ENCODE measurements at places on chromosomes 1 and 21. TPM values are rescaled to one million over a fixed set of nuclear protein-coding genes. Genes with fewer than 3 reads are reported as not detected.
A peak's percentile ranks its signal among the peaks of the same experiment; 100 is the strongest.

DNA sequence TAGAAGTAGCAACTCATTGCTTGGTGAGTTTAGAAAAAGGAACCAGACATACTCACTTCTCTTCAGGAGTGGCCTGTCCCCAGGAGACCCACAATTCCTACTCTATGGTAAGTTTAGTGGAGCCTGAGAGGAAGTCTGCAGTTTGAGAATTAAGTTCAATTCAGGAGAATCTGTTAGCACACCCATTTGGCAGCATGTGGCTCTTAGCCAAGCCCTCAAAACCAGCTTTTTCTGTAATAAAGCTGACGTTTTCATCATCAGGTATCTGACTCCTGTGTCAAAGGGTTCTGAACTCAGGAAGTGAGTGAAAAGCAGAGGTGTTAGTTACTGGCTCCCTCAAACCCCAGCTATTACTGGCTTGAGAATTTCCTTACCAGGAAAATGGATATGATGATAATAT lies 20.4 kb upstream of the RGS16 start:
- no peak for DNase-seq

Gene COL11A1
- 150 TPM for total RNA-seq

DNA sequence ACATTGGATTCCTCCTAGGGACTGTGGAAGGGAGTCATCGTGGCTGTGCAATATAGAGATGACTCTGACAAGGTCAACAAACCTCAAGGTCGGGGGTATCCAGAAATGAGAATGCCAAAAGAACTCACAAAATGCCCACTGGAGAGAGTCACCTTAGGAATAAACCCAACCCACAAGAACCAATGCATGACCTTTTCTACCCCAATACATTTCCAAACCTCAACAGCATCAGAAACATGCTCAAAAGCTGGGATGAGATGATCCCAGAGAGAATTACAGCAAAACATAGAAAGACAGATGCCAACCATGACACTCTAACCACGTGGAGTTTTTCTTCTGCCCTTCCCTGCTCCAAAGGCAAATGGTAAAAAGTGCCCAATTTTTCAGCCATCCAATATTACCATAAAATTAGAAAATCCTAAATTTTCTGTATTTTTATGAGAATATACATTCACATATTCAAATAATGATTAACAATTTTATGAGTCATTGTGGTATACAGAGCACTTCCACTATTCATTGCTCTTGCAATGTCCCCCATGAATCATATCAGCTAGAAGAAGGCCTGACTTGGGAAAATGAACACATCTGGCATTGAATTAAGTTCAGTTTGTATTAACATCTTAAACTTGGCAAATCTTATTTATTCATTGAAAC lies 88.2 kb upstream of the PALMD start:
- DNase-seq = no peak

GRCh38 chr1:226181996-226182714 lies 4.4 kb downstream of the ACBD3 start:
- peak; percentile 49 for DNase-seq

Gene AADACL4
- total RNA-seq = 0.20 TPM

- DNase-seq = no peak
Observed at GRCh38 chr1:41498391-41498790, 13.9 kb upstream of the EDN2 start.

DNA sequence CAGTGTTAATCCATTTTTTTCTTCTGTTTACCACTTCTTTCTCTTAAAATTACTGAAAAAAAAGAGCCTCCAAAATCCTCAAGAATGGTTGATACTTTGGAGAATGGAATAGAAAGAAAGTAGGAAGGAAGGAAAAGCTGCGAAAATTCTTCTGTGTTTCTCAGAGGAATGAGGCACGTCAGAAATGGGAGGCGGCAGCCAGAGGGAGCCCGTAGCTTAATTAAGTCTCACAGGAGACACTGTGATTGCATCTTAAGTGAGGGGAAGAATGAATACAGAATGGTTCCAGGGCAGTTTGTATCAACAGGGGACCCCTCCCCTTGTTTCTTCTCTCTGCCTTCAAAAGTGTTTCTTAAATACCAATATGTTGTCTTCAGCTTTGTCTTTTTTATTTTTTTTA lies 1099.5 kb downstream of the PLA2G4A start:
- peak; percentile 67 for DNase-seq

DNA sequence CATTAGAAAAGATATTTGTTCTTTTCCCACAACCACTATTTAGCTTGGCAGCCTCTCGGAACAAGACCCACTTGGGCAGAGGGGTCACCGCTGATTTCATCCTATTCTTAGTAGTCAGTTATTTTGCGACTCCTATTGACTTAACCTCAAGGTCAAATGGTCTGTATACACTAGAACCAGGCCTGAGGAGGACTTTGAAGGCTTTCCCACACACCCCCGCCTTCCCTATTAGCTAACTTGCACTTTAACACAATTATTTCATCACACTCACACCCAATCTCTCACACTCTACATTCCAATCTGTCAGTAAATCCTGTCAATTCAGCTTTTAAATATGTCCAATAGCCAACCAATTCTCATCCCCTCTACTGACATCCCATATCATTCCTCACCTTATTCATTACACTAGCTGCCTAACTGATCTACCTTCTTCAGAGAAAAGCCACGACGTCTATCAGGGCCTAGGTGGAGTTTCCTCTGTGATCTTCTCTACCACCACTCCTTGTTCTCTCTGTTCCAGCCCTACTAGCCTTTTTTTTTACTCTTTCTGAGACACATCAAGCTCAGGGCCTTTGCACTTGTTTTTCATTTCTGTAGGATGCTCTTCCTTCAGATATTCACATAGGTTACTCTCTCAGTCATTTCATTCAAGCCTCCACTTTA lies 1.0 kb upstream of the NIBAN1 start:
- DNase-seq = no peak

Gene ATP1A4
- 0.68 TPM for total RNA-seq

DNA sequence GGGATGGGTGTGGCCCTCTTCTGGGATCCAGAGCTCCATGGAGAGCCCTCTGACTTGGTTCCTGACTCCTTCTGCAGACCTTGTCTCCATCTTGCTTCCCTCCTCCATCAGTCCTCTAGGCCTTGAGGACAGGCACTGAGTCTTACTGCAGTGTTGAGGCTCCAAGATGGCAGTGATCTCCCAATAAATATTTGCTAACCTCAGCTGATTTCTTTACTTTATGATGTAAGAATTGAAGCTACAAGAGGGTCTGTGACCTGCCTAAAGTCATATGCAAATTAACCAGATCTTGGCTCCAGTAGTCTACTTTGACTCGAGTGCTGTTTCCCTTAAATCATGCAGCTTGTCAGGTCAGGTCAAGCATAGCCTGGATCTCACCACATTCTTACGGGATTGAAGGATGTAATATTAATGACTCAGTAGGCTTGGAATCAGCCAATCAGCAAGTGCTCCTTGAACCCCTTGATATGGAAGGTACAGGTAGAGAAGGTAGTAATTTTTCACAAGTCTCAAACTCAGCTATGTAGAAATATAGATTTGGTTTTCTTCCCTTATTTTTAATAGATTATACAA lies 93.0 kb downstream of the CLIC6 start:
- no peak for DNase-seq

Gene SLAMF7
- total RNA-seq = not detected

DNA sequence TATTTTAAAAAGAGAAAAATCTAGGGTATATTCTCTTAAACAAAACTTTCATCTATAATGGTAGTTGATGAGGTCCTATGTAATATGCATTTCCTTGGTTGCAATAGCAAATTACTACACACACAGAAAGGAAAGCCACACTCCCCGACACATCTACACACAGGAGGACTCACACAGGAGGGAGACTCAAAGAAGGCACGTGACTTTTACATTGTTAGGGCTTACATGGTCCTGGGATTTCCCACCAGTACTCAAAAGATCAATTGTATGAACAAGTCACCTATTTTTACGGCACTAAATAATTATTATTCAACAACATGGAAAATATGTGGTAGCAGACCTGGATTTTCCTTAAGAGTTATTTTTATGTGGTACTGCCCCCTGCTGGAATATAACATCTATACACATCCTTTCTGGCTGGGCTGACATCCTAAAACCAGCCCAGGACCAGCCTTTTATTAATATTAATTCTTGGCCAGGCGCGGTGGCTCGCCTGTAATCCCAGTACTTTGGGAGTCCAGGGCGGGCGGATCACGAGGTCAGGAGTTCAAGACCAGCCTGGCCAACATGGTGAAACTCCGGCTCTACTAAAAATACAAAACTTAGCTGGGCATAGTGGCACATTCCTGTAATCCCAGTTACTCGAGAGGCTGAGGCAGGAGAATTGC lies 33.9 kb upstream of the LGALS8 start:
- DNase-seq = peak; percentile 84

- DNase-seq = peak; percentile 84
Observed at GRCh38 chr1:41416552-41417334, 55.5 kb downstream of the FOXO6 start.

- no peak for DNase-seq
Observed at GRCh38 chr1:31799196-31799894, 16.5 kb downstream of the SPOCD1 start.

- DNase-seq = peak; percentile 57
Observed at GRCh38 chr1:160007577-160008200, 24.1 kb downstream of the PIGM start.

GRCh38 chr1:177033628-177034027 lies 130.9 kb downstream of the ASTN1 start:
- DNase-seq = no peak

GRCh38 chr1:234732671-234733390 lies 122.9 kb upstream of the IRF2BP2 start:
- DNase-seq = no peak

Gene CDKN2C
- 2.8 TPM for total RNA-seq

DNA sequence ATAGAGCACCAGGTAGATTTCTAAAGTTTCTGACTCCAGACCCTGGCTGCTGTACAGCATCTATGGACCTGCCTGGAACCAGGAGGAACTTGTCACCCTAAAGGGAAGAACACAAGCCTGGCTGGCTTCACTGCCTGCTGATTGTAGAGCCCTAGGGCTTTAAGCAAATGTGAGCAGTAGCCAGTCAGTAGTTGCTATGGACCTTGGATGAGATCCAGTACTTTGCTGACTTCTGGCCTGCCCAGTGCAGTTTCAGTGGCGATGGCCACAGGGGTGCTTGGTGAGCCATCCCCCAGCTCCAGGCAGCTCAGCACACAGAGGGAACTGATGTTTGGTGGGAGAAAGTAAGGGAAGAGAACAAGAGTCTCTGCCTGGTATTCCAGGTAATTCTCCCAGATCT lies 68.4 kb downstream of the ATP6V1G3 start:
- no peak for DNase-seq

- DNase-seq = no peak
Observed at GRCh38 chr1:160293020-160293968, 8.4 kb upstream of the PEX19 start.

GRCh38 chr21:45994759-45995685 lies 13.5 kb downstream of the COL6A1 start:
- no peak for DNase-seq

Gene DNAJC28
- 3.8 TPM for total RNA-seq

All from hepatocyte (in vitro differentiated cells).